Fibroblast of the aortic adventitia (primary cell): ENCODE measurements at places on chromosomes 7 and 10. TPM values are rescaled to one million over a fixed set of nuclear protein-coding genes. Genes with fewer than 3 reads are reported as not detected.

GRCh38 chr10:50625649-50626132 is 1.9 kb upstream of the SGMS1 start:
- peak; percentile 47 for DNase-seq

PLEKHS1 gene
- not detected in 2 replicates for total RNA-seq

- DNase-seq: no peak
These were observed 11.8 kb upstream of the UBE3C start for GRCh38 chr7:157126921-157127320.

CPA1 gene
- 0.45 and 0.90 TPM in 2 replicates for total RNA-seq

DNA sequence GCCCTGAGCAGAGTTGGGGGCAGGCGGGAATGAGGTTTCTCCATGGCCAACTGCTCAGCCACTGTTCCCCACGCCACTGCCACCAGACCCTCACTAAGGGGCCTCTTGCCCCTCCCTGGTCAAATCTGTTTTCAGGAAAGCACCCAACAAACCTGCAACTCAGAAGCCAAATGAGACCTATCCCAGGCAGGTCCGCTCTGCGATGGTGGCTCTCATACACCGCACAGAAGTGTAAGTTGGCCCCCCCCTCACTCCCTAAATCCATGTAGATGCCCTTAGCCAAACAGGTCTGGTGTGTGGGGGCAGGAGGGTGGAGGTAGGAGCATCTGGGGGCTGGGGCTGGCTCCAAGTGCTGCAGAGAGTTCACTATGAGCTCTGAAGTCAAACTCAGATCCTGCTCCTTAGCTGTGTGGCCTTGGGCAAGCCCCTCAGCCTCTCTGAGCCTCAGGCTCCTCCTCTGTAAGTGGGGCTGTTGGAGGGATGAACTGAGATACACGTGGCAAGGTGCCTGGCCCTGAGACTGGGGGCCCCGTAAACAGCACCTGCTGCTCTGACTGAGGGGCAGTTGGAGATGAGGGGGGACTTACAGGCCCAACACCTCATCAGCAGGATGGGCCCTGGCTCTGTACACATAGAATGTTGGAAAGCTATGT is 1.1 kb downstream of the MMRN2 start:
- no peak for DNase-seq

- peak; percentile 16 for DNase-seq
These were observed 58.1 kb downstream of the UNCX start for GRCh38 chr7:1290679-1291356.

CHRM2 gene
- total RNA-seq: 1.2 and 26.4 TPM in 2 replicates

TBX20 gene
- total RNA-seq: 2.0 and 6.4 TPM in 2 replicates

LIPK gene
- not detected in 2 replicates for total RNA-seq

ZNF438 gene
- 2.9 and 8.0 TPM in 2 replicates for total RNA-seq

- no peak for DNase-seq
These were observed 163.9 kb downstream of the ADARB2 start for GRCh38 chr10:1573334-1573969.

ARMS2 gene
- not detected in 2 replicates for total RNA-seq

MMP21 gene
- 0.09 TPM in 1 of 2 replicates, not detected in the other for total RNA-seq

DNA sequence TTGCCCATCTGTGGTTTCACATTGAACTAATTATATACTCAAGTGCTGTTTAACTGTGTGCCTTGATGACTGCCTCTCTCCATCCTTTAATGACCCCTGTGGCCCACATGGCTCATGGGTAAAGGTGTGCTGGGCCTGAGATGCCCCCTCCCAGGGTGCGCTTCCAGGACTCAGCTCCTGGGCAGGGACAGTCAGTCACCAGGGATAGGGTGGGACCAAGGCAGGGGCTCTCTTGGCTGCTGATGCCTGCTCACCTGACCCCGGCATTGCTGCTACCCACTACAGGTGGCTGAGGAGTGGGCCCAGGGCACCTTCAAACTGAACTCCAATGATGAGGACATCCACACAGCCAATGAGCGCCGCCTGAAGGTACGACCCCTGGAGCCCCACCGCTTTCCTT is 6.5 kb downstream of the ASL start:
- DNase-seq: no peak

SYT15 gene
- total RNA-seq: under 0.01 and 0.41 TPM in 2 replicates

DNA sequence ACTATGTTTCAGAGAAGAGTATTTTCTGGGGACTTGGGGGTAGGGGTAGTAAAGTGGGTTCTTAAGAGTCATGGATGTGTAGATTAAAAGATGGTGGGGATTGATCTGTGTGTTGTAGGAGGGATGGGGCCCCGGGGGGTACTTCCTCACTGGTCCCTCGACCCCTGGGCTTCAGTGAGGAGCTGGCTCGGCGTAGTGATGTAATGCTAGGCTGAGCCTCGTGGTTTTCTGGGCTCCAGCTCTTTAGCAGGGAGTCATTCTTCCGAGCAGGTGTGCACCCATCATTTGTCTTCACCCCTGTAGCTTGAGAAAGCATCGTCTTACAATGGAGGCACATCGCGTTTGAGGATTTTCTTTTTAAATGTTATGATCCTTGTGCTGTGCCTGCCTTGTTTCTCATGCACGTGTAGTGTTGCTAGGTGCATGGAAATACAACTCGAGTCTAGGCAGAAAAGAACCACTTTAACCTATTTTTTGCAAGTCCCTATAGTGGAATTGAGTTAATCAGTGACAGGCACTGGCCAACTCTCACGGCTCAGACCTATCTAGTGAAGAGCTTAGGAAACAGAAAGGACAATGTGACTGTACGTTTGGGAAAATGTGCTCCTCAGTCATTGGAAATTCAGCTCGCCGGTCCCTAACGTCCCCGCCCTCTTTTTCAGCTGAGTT is 106.1 kb upstream of the BTBD16 start:
- DNase-seq: no peak

DNA sequence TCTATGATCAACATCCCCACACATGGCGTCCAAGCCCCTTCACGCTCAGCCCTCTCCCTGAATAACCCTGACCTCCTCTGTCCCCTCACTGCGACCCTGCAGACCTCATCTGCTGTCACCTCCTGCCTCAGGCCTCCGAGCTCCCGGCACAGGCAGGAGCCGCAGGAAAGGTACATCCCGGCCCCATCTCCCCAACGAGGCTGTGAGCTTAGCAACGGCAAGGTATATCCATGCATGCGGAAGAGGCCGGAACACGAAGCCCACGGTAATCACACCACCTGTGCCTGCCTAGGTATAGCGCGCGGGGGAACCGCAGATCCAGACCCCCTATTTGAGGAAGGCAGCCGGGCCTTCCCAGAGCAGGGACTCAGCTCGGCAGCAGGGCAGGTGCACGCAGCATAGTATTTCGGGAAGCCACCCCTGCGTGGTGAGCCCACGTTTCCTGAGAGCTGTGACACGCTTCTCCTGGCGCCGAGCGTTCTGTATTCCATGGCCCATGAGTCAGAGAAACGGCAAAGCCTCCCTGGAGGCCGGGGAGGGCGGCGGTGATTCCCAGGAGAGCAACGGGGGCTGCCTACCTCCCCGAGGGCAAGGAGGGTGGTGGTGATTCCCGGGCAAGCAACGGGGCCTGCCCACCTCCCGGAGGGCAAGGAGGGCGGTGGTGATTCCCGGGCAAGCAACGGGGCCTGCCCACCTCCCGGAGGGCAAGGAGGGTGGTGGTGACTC is 50.1 kb upstream of the DNAAF5 start:
- no peak for DNase-seq

DNA sequence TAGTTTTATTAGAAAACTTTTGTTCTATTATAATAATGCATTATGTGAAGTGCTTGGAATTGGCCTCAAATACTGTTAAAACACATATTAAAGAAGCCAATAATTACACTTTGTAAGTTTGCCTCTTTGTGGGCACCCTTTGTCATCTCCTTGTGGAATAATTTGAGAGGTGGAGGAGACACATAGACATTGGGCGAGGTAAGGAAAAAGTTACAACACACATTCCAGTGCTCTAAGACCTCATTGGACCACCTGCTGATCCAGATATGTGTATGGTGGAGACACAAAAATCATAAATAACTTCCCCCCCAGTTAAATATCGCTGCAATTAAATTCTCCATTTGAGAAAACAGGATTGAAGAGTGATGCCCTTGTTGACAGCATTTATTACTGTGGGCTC is 511.8 kb downstream of the GFRA1 start:
- DNase-seq: no peak

DNA sequence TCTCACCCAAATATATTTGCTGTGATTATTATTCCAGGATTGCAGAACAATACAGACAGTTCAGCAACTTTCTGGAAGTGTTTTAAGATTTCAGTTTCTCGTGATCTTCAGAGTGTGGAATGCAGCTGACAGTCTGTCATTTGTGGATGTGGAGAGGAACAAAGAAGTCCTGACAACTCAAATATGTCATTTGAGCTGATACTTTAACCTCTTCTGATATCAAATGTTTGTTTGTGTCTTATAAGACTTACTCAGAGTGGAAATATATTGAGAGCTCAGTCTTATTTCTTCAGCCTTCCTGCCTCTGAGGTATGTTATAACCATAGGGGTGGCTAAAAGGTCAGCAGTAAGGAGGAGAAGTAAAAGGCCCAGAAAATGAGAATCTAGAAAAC is 96.4 kb downstream of the OSBPL3 start:
- DNase-seq: no peak

DNA sequence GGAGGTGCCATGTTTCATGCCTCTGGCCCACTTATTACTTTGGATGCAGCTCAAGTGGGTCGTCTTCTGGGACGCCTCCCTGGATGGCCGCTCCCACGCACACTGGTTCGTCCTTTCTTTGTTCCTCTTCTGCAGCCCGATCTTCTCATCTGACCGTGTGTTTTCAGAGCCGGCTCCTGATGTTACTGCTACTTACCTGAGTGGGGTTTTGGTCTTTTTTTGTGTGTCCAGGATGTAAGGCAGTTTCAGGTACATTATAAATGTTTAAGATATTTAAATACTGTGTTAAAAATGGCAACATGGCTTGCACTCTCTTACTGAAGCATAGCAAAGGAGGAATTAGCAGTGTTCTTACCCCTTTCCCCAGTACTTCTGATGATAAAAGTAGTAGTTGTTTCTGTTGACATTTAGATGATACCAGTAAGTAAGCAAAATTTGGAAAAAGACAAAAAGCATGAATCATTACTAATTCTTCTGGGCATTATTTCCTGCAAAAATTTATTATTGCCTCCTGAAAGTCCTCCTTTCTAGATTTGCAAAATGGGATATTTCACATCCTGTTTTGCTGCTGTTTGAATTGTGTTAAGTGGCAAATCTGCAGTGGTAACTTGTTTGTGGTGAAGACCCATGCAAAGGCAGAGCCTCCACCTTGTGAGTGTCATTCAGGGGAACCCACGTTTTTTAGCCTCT is 59.4 kb downstream of the SHH start:
- no peak for DNase-seq

DNA sequence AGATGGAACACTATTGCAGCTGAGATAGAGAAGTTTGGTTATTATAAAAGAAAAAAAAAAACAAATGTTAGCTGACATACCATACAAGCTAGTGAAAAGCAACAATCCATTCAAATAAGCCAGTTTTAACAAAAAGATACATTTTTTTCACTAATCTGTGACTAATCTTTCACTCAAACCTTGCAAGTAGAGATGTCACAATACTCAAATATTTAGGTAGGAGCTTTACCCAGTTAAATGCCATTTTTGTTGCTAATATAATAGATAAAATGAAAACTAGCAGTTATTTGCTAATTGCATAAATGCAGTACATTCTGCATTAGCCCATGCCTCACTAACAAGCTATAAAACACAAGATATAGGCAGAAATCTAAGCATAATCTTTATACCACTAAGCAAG is 123.6 kb downstream of the BTAF1 start:
- no peak for DNase-seq

DNA sequence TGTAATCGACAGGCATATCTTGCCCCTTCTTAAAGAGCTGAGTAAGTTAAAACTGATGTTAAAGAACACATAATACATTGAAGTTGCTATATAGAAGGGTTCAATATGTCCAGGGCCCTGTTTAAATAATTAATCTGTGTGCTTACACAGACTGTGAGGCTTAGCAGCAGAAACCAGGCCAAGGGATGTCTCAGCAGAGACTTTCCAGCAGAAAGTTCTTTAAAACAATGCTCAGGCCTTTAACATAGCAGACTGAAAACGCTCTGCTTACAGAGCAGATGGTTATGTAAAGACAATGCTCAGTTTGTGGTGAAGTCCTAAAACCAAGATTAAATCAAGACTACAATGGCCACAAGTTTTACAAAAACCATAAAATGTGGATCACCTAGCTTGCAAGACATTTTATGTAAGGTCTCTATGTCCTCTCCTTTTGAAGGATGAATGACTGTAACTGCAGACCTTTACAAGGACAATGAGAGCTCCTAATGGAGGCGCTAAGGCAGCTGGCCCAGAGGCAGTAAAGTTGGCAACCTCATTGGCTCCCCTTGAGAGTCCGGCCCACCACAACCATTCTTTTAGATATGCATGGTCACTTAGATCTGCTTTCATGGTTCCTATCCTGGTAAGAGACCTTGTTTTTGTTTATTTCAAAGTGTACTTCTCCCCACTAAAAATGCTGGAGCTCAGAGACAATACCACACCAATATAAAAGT is 56.3 kb downstream of the FZD1 start:
- no peak for DNase-seq

DNA sequence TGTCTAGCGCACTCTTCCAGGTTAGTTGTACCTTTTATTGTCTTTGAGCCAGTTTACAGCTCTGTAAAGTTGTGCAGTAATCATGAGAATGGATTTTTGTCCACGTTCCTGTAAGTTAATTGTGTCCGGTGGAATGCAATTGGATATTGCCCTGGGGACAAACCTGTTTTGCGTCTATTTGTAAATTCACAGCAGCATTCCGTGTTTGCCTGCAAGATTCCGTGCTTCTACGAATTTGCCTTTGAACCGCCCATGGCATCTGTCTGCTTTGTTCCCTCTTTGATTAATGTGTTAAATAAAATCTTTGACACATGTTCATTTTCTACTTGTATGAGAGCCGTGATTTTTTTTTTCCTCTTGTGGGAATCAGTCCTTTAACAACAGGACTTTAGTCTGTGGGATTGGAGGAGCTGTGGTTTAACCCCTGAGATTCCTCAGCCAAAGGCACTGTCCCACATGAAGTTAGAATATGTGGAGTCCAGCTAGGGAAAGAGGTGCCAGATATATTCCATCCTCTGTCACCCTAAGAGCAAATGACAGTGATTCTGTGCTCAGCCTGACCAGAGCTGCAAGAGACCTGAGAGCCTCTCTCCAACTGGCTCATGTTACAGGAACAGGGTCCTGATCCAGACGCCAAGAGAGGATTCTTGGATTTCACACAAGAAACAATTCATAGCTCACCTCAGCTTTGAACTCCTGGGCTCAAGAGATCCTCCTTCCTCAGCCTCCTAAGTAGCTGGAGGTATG is 126.3 kb downstream of the COL26A1 start:
- no peak for DNase-seq

GRCh38 chr10:129793479-129793878 is 170.6 kb downstream of the EBF3 start:
- no peak for DNase-seq

CYP17A1 gene
- not detected in 2 replicates for total RNA-seq

- no peak for DNase-seq
These were observed 18.7 kb downstream of the EDRF1 start for GRCh38 chr10:125738206-125738605.

GRCh38 chr10:82463614-82464013 is 588.6 kb downstream of the NRG3 start:
- DNase-seq: no peak
